ENCODE measurements at places on chromosomes 13 and 19.
A peak's percentile ranks its signal among the peaks of the same experiment; 100 is the strongest.

GRCh38 chr13:51282322-51282721, 57.2 kb upstream of the SERPINE3 start:
- no peak for DNase-seq

GRCh38 chr13:71879129-71879535, 12.1 kb upstream of the DACH1 start:
- DNase-seq, result peak; percentile 73

DNA sequence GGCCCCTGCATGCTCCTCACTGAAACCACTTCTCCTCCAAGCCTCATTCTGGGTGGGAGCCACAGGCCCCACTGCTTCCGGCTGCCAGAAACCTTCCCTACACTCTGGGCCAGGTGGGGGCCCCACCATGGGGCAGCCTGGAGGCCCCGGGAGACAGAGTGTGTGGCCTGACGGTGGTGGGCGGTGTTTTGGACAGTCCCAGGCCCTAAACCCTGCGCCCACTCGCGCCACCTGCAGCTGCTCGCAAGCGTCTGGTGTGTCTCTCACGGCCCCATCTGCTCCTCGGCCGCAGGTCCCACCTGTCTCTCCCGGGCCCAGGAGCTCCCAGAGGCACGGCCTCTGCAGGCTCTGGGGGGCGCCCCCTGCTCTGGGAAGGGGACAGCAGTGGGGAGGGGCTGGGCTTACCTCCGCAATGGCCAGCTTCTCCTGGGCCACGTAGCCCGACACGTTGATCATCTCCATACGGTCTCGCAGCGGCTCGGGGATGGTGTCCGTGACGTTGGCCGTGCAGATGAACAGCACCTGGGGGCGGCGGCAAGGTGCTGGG, 5.6 kb downstream of the RPL36 start:
- DNase-seq, result no peak

GRCh38 chr13:60152114-60152513, 11.6 kb downstream of the DIAPH3 start:
- no peak for DNase-seq

- DNase-seq, result no peak
Measured at GRCh38 chr19:16847430-16847829, 18.2 kb downstream of the SIN3B start.

- DNase-seq, result no peak
Measured at GRCh38 chr13:109779074-109779473, 7.3 kb downstream of the IRS2 start.

DNA sequence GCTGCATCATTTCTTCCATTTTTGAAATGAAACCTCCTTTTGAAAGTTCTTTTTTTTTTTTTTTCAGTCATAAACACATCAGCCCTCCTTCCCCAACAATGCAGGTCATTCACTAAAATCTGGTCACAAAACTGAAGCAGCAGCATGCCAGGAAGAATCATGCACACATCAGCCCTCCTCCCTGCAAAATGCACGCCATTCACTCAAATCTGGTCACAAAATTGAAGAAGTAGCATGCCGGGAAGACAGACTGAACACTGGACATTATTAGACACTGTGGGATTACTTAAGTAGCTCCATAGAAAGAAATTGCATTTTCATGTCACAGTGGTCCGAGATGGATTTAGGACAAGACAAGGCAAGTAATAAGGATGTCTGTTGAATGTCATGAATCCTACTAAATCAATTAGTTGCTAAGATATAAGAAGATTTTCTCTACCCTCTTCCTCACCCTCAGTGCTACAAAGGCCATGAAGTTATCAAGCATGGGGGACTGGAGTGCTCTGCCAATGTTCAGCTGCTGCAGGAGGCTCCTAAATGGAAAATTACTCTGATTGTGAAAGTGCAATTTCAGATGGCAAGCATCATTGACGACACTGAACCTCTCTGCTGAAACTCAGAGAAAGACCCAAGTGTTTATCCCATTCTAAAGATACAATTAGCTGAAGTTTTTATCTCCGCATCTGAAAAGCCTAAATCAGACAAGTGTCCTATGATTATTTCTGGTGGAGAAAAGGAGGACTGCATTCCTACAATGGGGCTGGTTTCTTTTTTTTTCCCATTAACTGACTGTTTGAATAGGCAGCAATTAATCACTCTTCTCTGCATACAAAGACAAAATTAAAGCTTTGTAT, 913.2 kb downstream of the DIAPH3 start:
- DNase-seq, result no peak

DNA sequence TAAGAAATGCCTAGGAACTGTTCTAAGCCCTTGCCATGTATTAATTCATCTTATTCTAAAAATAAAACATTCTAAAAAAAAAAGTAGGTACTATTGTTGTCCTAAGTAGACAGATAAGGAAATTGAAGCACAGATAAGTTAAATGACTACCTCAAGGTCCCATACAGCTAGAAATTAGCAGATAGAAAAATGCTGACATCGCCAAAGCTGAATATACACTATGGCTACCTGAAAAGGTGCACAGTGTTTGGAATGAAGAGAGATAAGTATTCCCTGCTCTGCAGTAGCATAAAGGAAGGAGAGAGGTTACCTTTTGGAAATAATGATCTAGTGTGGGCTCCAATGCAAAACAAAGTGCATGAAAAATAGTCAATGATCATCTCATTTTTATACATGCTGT, 65.3 kb downstream of the DCT start:
- DNase-seq, result no peak

GRCh38 chr13:21747456-21747855, 76.6 kb downstream of the FGF9 start:
- no peak for DNase-seq

GRCh38 chr19:30153326-30154210, 211.5 kb downstream of the URI1 start:
- no peak for DNase-seq

DNA sequence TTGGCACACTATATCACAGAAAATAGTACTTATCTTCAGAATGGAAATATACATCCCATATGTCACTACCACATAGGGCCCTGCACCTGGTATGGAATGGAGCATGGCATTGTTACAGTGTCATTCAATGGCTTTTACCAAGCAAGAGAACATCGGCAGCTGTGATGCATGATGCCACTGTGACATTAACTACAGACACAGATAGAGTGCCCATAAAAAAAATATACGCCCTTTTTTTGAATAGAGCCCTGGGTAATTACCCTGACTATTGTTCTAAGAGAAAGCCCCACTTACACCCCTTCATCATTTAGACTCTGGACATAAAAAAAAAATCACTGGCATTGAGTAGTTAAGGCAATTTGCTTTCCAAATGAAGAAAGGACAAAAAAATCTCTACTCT, 320.3 kb downstream of the DNAJC15 start:
- no peak for DNase-seq

- DNase-seq, result no peak
Measured at GRCh38 chr13:40568246-40569023, 98.0 kb downstream of the FOXO1 start.

DNA sequence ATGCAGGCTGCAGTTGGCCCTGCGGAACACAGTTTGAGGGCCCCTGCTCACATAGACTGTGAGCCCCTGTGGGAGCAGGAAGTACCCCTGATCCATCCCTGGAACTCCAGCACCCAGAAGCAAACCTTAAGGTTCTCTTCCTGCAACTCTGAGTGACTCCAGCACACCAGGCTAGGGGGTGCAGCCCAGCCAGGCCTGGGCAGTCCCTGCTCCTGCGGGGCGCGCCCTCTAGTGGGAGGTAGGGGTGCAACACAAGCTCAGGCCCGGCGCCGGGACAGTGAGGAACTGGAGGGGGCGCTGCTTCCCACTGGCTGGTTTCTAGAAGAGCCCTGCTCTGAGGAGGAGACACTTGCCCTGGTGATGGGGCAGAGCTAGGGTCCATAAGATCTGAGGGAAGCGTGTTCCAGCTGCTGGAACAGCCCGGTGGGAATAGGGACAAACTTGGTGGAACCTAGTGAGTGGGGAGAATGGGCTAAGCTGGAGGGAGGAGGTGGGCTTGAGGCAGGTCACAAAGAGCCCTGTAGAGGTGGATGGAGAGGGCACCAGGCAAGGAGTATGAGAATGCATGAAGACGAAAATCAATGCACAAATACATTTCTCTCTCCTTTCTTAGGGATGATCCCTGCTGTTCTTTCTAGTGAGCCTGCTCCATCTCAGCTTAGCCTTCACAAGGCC, 5.0 kb downstream of the ZSCAN5A start:
- no peak for DNase-seq

DNA sequence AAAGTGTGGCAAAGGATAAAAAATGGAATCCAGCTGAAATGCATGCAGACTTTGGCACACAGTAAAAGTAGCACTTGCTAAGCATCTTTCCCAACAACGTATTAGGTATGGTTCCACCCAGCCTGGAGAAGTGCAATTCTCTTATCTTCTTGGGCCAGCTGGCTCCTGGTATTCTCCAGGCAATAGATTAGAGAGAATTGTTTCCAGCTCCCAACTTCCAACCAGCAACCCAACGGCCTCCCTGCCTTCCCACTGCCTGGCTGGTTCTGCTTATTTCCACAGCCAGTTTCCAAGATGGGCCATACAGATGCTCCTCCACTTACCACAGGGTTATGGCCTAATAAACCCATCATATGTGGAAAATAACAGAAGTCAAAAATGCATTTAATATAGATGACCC, 133.4 kb downstream of the OXGR1 start:
- no peak for DNase-seq

- DNase-seq, result no peak
Measured at GRCh38 chr19:34431681-34432402, 3.7 kb downstream of the UBA2 start.

DNA sequence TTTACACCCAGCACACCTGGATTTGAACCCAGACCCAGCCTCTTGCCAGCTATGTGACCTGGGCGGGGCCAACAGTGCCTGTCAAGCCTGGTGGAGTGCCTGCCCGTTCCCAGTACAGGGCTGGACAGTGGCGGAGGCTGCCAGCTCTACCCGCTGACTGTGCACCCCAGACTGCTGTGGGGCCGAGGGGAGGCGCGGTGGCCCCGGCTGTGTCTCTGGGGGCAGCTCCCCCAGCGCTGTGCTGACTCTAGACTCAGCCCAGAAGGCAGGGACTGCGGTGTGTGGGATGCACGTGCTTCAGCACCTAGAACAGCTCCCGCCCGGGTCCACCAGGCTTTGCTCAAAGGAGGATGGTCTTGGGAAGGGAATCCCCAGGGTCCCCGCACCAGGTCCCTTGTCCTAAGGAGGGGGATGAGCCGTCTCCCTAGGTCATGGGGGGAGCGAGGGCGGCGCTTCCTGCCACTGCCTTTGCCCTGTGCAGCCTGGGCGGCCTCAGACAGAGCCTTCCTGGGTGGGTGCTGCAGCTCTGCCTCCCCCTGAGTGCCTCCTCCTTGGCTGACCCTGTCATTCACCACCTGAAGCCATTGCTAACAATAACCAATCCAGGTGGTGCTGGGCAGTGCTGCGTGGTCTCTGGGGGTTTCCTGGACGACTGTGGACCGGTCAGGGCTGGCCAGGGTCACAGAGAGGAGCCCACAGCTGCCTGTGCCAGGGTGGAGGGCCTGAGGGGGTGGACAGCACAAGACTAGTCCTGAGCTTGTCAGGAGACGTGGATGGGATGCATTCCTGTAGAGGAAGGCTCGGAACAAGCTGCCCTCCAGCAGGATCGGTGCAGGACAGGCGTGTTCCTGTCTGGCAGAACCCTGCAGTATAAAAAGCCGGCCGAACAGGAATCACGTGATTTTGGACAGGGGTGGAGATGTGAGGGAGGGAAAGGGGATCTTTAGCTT, 18.6 kb downstream of the TMEM255B start:
- no peak for DNase-seq

GRCh38 chr19:13085666-13086065, 17.0 kb downstream of the LYL1 start:
- DNase-seq, result no peak

DNA sequence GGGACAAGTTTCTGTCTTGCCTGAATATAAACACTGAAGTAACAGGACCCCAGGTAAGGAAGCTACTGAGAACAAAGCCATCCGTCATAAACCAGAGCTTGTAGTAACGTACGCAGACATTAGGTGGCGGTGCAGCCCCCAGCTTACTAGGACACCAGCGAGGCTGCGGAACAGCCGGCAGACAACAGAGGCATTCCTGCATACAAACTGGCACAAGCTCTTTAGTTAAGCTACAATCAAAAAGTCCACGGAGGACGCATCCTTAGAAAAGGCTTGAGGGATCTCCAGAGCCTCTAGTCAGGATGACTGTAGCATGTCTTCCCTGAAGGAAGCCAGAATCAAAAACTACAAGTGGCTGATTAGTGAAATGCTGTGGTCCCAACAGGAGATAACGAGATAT, 26.2 kb downstream of the ZNF160 start:
- DNase-seq, result no peak

DNA sequence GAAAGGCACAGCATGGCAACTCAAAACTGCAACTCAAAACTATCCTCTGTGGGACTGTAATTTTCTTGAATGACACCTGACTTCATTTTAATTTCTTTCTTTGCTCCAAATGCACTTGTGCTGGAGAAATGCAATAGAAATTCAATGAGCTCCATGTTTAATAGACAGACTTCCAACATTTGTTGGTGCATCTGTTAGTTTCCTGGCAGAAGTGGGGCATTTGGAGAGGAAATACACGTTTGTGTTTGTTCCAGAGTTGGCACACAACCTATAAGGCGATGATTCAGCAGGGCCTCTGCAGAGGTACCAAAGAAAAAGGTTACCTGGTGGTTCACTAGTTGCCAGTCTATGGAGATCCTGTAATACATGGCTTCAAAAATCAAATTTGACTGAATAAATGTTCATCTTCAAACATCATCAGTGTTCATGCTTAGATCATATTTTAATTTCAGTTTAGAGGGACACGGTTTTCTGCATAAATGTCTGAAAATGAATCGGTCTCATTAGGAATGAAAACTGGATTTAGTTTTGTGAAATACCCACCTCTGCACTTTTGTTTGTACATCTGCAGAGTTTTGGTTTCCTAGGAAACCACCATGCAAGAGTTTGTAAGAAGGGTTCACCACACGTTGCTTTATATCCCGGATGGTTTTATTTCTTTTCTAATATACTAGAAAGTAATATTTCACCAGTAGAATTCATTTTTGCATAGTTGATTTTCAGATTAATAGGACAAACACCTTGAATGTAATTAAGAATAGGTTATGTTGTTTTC, 21.8 kb upstream of the OBI1 start:
- no peak for DNase-seq

GRCh38 chr13:46086421-46086922, 18.4 kb downstream of the CPB2 start:
- DNase-seq, result no peak

DNA sequence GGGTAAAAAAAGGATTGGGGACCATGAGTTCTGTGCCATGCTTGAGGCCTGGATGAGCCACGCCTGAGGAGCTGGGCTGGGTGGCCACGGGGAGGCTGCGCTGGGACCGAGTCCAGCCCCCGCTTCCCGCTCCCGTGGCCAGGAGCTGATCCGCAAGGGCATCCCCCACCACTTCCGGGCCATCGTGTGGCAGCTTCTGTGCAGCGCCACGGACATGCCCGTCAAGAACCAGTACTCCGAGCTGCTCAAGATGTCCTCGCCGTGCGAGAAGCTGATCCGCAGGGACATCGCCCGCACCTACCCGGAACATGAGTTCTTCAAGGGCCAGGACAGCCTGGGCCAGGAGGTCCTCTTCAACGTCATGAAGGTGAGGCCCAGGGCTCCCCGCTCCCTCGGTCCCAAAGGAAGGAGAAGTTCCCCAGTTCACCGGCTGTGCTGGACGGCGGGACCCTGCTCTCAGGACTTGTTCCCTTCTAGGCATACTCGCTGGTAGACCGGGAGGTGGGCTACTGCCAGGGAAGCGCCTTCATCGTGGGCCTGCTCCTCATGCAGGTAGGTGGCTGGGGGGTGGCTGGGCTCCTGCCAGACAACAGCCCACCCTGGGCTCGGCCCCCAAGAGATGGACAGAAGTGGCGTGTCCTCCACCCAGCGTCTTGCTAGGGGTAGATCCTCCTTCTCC, 18.9 kb downstream of the EVI5L start:
- no peak for DNase-seq

- no peak for DNase-seq
Measured at GRCh38 chr13:96573563-96573962, 420.7 kb downstream of the OXGR1 start.

GRCh38 chr13:60135344-60135743, 28.4 kb downstream of the DIAPH3 start:
- no peak for DNase-seq
